Frontal cortex (tissue), 4 donors: ENCODE measurements at places on chromosomes 4 and X.

DNA sequence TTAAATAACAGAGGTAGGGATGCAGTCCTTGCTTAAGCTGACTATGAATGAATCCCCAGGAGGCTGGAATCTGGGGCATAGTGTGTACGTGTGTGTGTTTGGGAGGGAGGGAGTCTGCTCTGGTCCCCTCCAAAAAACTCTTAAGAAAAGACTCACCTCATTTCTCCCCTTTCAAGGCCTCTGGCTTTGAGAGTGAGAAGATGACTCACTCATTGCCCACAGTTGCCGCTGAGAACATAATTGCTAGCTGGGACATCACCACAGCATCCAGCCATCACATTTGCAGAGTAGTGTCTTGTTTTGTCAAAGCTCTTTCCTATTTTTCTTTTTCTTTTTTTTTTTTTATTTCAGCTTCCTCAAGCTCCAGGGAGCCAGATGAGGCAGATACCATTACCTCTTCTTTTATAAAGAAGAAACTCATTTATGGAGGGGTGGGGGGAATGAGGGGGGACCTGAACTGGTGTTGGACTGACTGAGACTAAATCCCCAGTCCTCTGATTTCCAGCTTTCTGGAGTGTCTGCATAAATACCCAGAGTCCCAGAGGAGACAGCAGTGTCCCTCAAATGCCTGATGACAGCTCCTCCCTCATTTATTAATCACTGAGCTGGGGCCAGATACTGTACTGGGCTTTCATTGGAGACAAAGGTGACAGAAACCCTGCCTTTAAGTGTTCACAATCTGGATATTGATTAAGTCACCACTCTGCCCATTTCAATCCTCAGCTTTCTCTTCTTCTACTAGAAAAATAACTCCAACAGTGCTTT lies 61.9 kb upstream of the LAS1L start:
- DNase-seq, result no peak

GRCh38 chrX:133555782-133556458 lies 140.6 kb upstream of the GPC4 start:
- DNase-seq, result no peak

DNA sequence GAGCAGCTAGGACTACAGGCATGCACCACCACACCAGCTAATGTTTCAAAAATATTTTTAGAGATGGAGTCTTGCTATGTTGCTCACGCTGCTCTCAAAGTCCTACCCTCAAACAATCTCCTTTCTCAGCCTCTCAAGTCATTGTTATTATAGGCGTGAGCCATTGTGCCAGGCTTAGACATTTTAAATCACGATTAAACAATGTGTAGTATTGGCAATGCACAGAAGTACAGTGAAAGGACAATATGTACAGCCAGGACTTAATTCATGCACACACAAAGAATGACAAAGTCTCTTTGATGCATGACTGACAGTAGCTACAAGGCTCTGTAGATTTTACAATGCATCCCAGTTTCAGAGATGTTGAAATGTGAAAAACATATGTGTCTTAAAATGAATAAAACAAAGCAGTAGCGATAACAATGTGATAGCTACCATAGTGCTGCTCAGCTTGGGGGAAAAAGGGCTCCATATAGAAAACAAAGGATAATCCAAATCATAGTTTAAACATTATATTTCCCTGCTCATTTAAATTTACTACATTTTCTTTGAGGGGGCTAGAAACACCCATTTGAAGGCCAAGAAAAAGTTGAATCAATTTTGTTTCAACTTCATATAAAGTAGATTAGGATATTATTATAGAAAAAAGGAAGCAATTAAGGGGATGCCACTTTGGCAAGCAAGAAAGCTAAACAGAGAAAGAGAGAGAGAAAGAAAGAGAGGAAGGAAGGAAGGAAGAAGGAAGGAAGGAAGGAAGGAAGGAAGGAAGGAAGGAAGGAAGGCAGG lies 272.4 kb upstream of the SMIM31 start:
- no peak for DNase-seq

DNA sequence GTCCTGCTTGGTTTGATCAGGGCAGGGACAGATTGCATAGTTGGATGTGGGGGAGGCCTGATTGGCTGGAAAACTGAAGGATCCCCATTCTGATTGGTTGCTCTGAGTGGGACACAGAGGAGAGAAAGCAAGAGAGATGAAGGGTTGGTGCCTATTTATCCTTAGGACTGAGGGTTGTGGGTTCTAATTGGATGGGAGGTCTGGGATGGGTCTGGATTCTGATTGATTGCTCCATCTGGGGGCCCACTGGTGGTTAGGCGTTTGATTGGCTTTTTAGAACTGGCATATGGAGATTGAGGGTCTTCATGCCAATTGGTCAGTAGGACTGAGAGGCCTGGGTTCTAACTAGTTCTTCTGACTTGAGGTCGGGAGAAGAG lies 644 bp upstream of the EBP start:
- DNase-seq, result no peak

GRCh38 chrX:139890991-139891700 lies 41.7 kb downstream of the ATP11C start:
- DNase-seq, result no peak

GRCh38 chr4:101753721-101754120 lies 36.8 kb upstream of the BANK1 start:
- no peak for DNase-seq

DNA sequence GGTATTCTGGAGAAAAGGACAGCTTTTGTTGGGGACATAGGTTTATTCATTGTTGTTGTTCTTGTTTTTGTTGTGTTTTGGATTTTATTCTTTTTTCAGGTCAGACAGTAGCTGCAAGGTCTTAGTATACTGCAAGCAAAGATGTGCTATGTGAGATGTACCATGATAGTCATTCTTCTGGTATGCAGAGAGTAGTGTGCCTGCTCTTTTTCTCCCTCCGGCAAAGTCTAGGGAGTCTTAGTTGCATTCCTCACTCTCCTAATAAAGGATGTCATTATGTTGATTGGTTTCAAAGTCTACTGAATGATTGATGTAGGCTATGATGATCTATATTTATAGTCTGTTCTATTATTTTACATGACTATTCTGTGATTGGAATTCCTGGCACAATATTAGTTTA lies 119.9 kb upstream of the POF1B start:
- no peak for DNase-seq

GRCh38 chrX:36528661-36529060 lies 479.5 kb upstream of the FAM47C start:
- DNase-seq, result no peak

- DNase-seq, result no peak
These were observed 41.9 kb upstream of the PDGFRA start for GRCh38 chr4:54187148-54187547.

GRCh38 chr4:56330691-56331090 lies 56.6 kb downstream of the AASDH start:
- no peak for DNase-seq

GRCh38 chr4:123255971-123256370 lies 140.6 kb upstream of the SPRY1 start:
- no peak for DNase-seq

DNA sequence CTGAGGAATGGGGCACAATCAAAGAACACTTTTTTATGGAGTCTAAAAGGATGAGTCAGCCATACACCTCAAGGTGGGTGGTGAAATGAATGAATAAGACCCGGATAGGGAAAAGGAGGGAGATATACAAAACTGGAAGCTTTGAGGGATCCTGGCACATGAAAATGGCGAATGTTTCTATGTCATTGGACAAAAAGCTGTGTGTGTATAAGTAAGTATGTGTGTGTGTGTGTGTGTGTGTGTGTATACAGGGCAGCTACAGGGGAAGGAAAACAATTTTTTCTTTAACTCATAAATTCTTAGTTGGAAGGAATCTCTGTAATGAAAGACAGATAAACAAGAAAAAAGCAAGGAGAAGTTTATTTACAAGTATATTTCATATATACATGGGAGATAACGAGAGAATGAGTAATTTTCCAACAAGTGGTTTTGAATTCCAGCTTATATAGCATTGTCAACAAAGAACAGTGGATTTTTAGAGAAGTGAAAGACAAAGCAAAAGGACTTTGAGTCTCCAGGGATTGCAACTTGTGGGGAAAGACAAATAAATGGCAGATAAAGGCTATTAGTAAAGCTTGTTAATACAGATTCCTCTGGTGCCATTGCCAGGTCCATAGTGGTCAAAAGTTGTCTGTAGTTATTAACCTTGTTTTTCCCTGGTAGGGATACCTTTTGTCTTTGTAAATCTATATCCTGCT lies 99.7 kb downstream of the MMRN1 start:
- DNase-seq, result no peak

DNA sequence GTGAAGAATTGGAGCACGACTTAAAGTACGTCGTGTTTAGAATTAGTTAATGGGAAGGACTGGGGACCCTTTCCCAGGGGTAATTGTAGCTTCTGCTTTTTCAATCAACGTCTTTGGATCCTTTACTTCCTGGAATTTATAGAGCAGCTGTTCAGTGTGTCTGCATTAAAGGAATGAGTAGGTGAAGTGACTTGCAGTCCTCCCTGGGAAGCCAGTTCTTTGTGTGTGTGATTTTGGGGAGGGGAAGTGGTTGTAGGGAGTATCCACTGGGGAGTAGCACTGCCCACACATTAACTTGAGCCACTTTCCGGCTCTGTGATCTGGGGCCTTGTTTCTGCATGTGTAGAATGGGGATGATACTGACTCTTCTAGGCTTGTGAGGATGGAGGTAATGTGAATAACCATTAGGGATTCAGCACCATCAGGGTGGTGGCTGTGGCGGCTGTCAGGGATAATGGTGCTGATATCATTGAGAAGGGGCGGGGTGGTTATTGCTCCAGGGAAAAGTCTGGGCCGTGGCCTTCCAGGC lies 54.7 kb downstream of the TMEM131L start:
- no peak for DNase-seq

DNA sequence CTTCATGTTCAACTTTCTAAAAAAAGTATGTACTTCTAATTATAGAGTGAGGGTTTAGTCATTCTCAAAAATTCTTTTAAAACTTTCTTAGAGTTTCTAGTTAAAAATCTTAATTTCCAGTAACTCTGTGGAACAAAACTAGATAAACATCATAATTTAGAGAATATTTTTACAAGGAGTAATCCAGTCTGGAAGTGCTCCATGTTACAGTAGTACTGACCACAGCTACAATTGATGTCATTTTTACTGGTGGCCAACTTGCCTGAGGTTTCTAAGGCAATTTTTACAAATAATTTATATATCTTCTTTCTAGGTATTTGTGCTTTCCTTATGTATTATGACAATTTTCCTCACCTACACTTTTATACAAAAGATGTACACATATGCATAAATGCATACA lies 490.4 kb downstream of the CENPC start:
- no peak for DNase-seq

GRCh38 chrX:80917919-80918318 lies 108.2 kb upstream of the BRWD3 start:
- no peak for DNase-seq

- DNase-seq, result no peak
These were observed 338.2 kb upstream of the PITX2 start for GRCh38 chr4:110961066-110961465.

- peak; percentile 22 for DNase-seq
These were observed 784 bp downstream of the MAP7D3 start for GRCh38 chrX:136250191-136251040.

- peak; percentile 68 for DNase-seq
These were observed 3.1 kb downstream of the FGFRL1 start for GRCh38 chr4:1014291-1015167.

DNA sequence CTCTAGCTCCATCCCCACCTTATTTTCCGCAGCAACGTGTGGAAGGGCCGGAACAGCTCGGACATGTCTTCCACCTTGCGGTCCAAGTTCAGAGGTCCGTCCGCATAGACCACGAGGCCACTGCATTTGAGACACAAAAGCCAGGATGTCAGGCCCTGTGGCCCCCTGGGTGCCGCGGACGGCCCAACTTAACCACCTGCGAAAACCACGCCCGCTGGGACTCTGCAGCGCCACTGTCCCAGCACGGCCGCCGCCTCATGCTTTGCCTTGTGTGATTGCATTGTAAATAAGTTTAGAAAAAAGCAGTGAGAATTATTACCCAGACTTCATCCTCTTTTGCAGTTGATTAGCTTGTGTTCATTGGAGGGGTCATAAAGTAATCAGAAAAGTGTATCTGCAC lies 58.2 kb upstream of the MXD4 start:
- no peak for DNase-seq

DNA sequence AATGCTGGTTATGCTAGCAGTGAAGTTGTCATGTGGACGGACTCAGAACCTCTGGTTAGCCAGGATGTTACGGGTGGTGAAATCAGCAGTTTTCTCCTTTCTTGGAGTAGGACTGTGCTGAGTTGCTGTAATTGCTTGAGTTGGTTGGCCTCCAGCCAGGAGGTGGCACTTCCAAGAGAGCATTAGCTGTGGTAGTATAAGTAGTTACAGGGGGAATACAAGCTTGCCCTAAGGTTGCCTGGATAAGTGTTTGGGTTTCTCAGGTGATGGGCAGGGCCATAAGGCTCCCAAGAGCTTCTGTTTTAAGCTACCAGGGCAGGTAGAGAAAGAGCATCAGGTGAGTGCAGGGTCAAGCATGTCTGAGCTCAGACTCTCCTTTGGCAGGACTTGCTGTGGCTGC lies 103.0 kb downstream of the ZNF518B start:
- no peak for DNase-seq

DNA sequence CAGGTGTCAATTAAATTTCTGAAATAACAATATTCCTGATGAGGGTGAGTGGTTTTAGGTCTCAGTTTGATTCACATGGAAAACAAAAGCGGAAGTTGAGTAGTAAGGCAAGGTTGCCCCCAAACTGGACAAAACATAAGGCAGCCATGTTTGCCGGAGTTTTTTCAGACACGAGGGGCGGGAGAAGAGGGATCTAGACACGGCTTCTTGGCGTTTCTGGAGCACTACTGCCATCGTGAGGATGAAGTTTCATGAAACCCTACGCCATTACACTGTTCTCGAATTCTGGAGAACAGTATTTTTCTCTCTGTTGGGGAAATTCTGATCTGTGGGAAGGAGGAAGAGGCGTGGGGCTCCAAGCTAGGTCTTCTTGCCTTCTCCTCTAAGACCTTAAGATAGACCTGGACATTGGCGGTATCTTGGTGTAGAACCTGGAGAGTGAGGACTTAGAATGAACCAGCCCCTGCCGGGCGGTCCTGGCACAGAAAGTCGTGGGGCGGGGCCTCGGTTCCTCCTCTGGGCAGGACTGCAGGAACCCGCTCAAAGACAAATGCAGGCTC lies 160.3 kb downstream of the OR13H1 start:
- peak; percentile 12 for DNase-seq
